ENCODE measurements at places on chromosomes 6 and 20.

GRCh38 chr20:50900261-50900660, 31.0 kb downstream of the ADNP start:
- DNase-seq, result no peak

DNA sequence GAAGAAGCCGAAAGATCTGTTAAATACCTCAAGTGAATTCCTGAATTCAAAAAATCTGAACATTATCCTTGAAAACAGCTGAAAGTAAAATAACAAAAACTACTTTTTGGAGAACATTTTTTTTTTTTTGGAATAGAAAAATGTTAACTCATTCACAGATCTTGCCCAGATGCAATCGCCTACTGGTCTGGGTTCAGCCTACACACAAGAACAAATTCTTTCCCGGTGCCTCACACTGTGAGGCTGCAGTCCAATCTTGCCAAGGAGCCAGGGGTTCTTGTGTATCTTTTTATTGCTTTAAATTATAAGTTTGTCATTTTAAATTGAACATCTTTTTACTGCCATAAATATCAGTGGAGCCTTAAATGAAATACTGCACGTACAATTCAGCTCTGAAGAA, 41.2 kb upstream of the TMEM200A start:
- no peak for DNase-seq

DNA sequence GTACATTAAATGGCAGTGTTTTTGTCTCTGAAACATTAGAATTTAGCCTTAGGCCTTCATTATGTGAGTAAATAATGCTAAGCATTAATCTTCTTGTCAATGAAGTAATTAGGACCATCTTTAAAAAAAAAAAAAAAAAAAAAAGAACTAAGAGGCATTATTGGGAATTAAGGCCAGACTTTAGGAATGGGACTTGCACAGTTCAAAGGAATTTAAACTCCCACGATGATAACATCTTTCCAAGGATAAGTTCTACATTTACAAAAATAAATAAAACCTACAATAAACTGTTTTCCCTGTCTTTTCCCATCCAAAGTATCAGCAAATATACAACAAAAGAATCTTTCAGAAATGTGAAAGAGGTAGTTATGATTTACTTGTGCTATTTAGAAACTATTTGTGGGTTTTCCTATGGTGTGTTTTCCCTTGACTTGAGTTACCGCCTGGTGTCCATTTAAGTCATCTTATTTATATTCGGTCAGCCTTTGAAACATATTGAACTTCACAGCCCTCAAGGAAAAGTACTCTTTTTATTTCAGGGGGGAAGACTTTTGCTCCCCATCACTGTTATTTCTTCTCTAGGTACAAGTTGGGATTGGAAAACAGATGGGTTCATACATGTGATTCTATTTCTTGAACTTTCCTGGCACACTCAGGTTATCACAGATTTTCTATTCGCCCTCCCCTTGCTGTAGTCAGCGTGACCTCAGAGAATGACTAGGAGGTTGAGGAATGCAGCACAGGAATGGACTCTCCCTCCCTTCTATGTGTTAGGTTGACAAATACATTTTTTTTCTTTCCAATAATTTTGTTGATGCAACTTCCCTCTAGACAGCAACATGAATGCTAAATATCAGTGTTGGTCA, 13.6 kb downstream of the STMND1 start:
- DNase-seq, result no peak

DNA sequence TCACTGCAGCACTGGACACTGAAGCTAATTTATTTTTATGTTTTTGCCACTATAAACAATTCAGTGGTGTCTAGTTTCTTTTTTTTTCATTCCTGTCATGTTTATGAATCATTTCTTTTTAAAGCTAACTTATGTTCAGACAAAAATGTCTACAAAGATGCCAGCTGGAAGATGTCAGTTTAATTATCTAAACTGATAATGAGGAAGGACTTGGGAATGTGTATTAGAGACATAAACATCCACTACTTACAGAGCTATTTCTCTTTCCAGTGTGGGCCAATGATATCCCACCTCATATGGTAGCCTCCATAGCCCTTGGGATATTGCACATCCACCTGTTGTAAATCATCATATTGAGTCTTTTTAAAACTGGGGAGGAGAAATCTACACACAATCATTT, 132.1 kb upstream of the FAM184A start:
- no peak for DNase-seq

DNA sequence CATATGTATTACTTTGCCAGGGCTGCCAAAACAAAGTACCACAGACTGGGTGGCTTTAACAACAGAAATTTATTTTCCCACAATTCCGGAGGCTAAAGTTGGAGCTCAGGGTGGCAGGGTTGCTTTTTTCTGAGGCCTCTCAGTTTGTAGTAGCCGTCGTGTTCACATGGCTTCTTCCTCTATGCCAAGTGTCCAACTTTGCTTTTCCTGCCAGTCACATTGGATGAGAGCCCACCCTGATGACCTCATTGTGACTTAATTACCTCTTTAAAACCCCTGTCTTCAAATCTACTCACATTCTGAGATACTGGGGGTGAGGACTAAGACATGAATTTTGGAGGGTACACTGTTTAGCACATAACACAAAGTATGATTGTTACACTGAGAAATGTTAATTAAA, 9.9 kb upstream of the ECT2L start:
- no peak for DNase-seq

DNA sequence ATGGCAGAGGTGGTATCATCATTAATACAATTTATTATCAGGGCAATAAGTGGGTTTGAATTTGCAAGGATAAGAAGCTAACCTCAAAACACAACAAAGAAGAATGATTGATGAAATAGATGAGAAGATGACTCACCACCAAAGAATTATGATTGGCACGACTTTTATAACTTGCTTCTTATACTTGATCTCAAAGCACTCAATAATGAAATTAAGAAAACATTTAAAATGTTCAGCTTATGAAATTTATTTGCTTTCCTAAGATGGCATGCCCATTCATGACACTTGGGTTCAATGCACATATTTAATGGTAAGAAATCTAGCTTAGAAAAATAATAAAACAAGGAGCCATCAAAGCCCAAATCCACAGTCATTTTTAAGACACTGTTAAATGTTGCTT, 477.5 kb downstream of the GJA1 start:
- DNase-seq, result no peak

DNA sequence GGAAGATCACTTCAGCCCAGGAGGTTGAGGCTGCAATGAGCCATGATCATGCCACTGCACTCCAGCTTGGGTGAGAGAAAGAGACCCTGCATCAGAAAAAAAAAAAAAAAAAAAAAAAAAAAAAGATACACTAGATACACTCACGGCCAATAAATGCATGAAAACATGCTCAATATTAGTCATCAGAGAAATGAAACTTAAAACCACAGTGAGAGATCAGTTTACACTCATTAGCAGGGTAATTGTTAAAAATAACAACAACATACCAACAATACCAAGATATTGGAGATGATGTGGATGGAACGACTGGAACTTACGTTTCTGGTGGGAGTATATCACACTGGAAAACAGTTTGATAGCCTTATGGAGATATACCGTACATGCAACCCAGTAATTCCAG, 29.9 kb downstream of the HS3ST5 start:
- DNase-seq, result no peak

DNA sequence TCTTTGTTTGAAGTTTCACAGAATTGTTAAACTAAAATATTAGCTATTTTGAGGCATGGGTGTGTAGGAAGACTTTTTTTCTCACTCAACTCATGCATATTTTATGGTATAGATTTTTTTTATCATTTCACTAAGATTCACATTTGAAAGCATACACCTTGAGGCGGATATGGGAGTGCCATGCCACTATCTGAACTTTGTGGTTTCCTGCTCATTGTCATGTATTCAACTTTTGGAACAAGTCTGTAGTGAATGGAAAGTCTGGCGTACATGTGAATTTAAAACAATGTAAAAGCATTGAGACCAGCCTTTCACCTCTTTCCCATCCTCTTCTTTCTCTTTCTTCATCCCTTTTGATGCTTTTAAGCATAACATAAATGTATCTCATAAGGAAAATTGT, 147.9 kb downstream of the TPBG start:
- DNase-seq, result no peak

- DNase-seq, result peak; percentile 80
Measured at GRCh38 chr20:7770578-7770977, 169.7 kb downstream of the HAO1 start.
